Ureter (tissue), 1 donor: ENCODE measurements at places on chromosomes 12 and 14. TPM values are rescaled to one million over a fixed set of nuclear protein-coding genes. Genes with fewer than 3 reads are reported as not detected.
A peak's percentile ranks its signal among the peaks of the same experiment; 100 is the strongest.

OAS2 gene
- total RNA-seq, result 27.5 TPM

GRCh38 chr12:105995961-105996431 is 142.8 kb downstream of the NUAK1 start:
- DNase-seq, result no peak

DNA sequence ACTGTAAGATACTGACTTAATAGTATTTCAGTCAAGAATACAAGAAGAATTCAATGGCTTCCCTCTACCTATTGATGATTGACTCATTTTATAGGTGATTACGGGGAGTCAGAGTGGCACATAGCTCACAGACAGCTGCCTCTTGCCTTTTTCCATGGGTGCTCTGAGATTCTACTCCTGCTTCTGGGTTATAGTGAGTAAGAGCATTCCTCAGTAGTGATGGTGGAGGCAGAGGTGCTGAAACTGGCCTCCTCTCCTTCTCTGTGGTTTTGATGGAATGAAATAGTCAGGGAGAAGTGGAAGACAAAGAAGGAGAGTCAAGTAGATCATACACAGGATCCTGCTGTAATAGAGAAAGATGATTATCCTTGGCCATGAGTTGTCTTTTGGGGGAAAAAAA is 438.2 kb upstream of the FAR2 start:
- DNase-seq, result no peak

DNA sequence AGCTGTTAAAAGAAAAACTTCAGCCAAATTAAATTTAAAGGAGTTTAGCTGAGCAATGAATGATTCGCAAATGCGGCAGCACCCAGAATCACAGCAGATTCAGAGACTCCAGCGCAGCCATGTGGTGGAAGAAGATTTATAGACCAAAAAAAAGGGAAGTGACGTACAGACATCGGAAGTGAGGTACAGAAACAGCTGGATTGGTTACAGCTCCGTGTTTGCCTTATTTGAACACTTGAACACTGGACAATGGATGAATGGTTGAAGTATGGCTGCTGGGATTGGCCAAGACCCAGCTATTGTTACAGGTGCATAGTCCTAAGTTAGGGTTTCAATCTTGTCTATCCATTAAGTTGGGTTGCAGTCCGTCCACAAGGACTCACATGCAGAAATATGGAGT is 42.6 kb downstream of the GALNT8 start:
- no peak for DNase-seq

DNA sequence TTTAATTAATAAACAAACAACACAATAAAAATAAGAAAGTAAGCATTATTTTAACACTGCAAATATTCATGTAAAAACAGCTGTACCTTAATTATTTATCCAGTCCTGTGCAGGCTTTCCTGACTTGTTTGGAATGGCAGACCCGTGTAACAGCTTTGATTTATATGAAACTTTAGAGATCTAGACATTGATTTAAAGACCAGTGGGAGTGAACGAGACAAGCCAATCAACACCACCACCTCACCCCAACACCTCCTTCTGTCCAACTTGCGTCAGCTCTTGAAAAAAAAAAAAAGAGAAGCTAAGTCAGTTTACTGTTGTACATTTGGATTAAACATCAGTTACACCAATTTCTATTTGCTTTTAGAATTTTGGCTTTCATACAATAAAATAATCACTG is 22.3 kb downstream of the SLC38A4 start:
- DNase-seq, result no peak

GRCh38 chr14:69333791-69334337 is 64.2 kb downstream of the ERH start:
- DNase-seq, result no peak

GRCh38 chr14:93332853-93333630 is at the start of gene BTBD7:
Gene BTBD7, minus strand, starts transcription at chr14:93333036. Its CDS starts 36,985 bp downstream, at chr14:93296051.
- peak; percentile 92 for DNase-seq
